H9 (cell line): ENCODE measurements at places on chromosomes 5 and 9. TPM values are rescaled to one million over a fixed set of nuclear protein-coding genes. Genes with fewer than 3 reads are reported as not detected.

DNA sequence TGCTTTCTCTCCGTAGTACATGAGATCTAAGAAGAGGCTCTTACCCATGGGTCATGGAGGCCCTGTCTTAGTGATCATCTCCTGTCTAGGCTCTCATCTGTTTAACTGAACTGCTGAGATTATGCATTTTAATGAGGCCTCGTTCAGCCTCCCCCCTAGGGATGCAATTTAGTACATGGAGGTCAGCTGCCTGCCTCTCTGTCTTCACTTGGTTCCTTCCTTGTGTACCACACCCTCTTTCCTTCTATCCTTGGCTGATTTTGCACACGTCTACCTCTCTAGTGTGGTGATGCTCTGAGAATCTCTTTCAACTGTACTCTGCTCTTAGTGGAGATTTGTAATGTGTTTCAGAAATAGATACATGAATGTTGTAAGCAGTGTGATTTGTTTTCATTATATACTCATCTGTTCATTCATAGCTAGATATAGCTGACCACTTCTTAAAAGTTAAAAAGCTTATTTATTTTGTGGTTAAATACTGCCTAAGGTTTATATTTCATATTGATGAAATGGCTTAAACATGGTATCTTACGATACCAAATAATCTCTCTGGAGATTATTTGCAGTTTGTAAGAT is 3.5 kb upstream of the ACTBL2 start:
- H3K4me1 ChIP-seq = no peaks in the 10 kb centered on the region
- no peak for DNase-seq
- no peak overlapping the region for H3K4me3 ChIP-seq
- H3K27me3 ChIP-seq = no peaks in the 10 kb centered on the region; the same call in 1 of the 2 replicates
- no peaks in the 10 kb centered on the region for H3K36me3 ChIP-seq

GRCh38 chr5:128163991-128164390 is 80.4 kb downstream of the SLC12A2 start:
- H3K36me3 ChIP-seq = peaks cover 6% of the 10 kb centered on the region; the same call in 2 of the 3 replicates
- H3K4me3 ChIP-seq = no peak overlapping the region
- no peak overlapping the region for H3K27ac ChIP-seq
- no peaks in the 10 kb centered on the region for H3K27me3 ChIP-seq
- DNase-seq = no peak

GRCh38 chr5:140131967-140132409 is 6.3 kb downstream of the IGIP start:
- peaks cover 3% of the 10 kb centered on the region; the same call in 1 of the 2 replicates for H3K4me1 ChIP-seq
- no peak overlapping the region for H3K27ac ChIP-seq
- H3K36me3 ChIP-seq = no peaks in the 10 kb centered on the region

- H3K4me3 ChIP-seq = no peak overlapping the region
- peaks cover 80% of the 10 kb centered on the region for H3K36me3 ChIP-seq
- no peaks in the 10 kb centered on the region for H3K27me3 ChIP-seq
- peaks cover 9% of the 10 kb centered on the region for H3K4me1 ChIP-seq
- no peak overlapping the region for H3K27ac ChIP-seq
These were observed 64.8 kb downstream of the DPYSL3 start for GRCh38 chr5:147445090-147445489.

Gene TTLL11
- 1.5 and 1.9 TPM in 2 replicates for total RNA-seq

Gene SHISAL2B
- total RNA-seq = 5.0 and 5.4 TPM in 2 replicates

Gene FREM1
- 0.35 and 0.44 TPM in 2 replicates for total RNA-seq

Gene UBTD2
- total RNA-seq = 39.9 and 42.6 TPM in 2 replicates

Gene PCA3
- total RNA-seq = not detected in 2 replicates

Gene CCL21
- total RNA-seq = not detected in 2 replicates
